ENCODE measurements at places on chromosomes 4 and X.

- DNase-seq: no peak
Observed at GRCh38 chrX:65925592-65925991, 114.3 kb downstream of the VSIG4 start.

- no peak for DNase-seq
Observed at GRCh38 chr4:147733716-147734344, 1.9 kb downstream of the ARHGAP10 start.

GRCh38 chrX:39674490-39675161 lies 423.1 kb downstream of the BCOR start:
- no peak for DNase-seq

- DNase-seq: no peak
Observed at GRCh38 chrX:7788334-7788733, 54.6 kb upstream of the VCX start.

DNA sequence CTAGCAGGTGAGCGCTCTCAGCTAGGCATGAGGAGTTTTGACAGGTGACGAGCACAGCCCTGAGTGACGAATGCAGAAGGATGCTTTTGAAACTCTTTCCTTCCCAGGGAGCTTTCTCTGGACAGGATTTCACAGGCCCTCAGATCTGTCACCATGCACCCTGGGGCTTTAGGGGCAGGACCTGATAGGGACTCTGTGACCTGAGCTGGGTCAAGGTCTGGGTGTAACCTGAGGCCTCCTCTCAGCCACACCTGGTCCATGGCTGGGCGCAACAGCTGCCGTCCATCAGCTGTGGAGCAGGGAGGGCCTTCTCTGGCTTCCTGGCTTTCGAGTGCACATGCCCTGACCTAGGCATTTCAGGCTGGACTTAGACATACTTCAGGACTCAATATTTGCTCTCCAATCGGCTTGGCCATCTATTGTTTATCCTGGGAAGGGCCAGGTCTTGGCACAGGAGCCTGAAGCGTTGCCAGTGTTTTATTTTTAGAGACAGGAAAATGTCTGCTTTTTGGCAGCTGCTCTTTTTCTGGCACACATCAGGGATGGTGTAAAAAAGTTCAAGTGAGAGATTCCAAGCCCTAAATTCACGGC lies 56.4 kb downstream of the C4orf51 start:
- no peak for DNase-seq

GRCh38 chrX:107014936-107015335 lies 14.9 kb upstream of the MORC4 start:
- no peak for DNase-seq

GRCh38 chrX:31127716-31128115 lies 55.9 kb upstream of the FTHL17 start:
- DNase-seq: no peak

DNA sequence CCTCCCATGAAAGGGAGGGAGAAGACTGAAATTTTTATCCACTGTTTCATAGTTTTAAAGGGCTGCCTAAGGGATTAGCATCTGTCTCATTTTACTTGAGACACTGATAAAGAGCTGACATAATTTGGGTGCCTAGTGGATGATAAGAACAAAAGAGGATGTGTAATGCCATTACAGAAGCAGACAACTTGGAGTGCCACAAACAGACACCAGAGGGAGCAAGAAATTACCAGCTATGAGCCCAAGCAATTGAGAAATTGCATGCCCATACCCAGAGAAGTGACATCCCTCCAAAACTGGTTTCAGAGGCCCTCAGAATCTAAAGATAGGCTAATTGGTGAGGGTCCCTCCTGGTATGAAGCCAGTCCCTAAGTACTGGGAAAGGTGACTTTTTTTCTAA lies 38.5 kb upstream of the POU3F4 start:
- peak; percentile 5 for DNase-seq

GRCh38 chr4:147481577-147482109 lies 746 bp downstream of the EDNRA start:
- DNase-seq: no peak

- no peak for DNase-seq
Observed at GRCh38 chr4:16609170-16609758, 289.2 kb downstream of the LDB2 start.

GRCh38 chrX:13597874-13598273 lies 28.5 kb downstream of the EGFL6 start:
- DNase-seq: no peak

DNA sequence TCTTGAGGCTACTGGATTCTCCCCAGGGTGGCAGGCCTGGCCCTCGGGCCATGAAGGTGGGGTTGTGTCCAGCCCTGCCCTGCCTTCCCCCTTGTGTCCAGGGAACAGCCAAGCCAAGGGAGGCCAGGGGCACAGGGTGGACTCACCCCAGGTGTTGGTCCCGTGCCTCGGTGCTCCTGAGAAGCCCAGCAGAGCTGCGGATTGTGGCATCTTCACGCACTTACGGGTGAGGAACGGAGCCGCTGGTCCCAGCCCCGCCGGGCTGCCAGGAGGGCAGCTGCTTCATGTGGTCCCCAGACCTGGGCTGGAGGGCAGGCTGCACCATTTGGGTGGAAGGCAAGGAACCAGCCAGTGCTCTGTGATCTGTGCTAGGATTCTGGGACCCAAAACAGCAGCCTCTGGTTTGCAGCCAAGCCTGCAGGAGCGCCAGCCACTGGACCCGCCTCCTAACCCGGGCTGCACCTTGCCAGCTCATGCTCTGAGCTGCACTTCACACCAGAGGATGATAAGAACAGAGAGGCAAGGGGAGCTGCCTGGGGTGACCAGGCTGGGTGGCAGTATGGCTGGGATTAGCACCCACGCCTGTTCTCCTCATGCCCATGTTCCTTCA lies 36.1 kb upstream of the HMX1 start:
- DNase-seq: no peak

- no peak for DNase-seq
Observed at GRCh38 chrX:151722241-151722846, 6.5 kb downstream of the FATE1 start.

DNA sequence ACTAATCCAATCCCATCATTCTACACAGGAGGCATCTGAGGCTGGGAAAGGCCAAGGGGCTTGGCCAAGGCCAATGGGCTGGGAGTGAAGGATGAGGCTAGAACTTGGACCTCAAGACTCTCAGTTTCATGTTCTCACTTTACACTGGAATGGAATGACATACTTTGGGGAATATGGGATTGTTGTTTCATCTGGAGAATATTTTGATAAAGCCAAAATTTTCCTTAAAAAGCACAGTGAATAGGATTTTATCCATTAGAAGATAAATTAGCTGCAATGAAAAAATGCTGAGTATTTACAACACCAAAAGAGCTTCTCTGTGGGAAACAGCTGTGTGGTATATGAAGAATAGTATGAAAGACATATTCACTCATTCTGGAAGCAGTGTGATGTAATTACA lies 29.3 kb downstream of the SMIM20 start:
- DNase-seq: no peak

DNA sequence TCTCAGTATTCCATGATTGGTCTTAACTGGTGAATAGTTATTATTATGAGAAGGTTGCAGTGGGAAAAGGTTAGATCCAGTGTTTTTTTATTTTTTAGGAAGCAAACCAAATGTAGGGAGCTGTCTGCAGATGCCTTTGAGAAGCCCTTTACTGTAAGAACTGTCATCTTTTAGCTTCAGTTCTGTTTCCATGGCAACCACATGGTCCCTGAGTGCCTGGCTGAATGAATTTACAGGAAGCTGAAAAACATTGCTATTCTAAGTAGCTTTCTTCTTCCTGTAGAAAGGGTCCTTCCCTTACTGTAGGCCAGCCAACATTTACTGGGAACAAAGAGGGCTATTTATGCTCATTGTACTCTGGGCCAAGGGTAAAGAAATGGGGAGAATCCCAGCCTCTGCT lies 103.3 kb downstream of the DCLK2 start:
- DNase-seq: no peak

- DNase-seq: no peak
Observed at GRCh38 chr4:93648258-93648657, 180.3 kb upstream of the ATOH1 start.

DNA sequence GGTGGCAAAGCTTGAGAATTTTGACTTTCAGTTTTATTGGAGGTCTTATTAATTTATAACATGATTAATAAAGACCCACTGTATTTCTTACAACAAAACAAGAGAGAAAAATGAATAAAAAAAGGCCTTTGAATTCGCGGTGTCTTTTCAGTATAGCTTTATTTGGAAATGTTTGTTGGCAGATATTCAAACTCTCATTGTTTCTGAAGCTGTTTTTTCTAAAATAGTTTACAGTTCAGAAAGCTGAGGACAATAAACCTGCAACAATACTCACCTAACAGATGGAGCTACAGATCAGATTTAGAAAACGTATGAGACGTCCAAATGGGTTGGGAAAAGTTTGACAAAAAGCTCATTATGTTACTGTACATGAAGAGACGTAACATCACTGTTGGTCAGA lies 2.4 kb upstream of the SPARCL1 start:
- DNase-seq: no peak

DNA sequence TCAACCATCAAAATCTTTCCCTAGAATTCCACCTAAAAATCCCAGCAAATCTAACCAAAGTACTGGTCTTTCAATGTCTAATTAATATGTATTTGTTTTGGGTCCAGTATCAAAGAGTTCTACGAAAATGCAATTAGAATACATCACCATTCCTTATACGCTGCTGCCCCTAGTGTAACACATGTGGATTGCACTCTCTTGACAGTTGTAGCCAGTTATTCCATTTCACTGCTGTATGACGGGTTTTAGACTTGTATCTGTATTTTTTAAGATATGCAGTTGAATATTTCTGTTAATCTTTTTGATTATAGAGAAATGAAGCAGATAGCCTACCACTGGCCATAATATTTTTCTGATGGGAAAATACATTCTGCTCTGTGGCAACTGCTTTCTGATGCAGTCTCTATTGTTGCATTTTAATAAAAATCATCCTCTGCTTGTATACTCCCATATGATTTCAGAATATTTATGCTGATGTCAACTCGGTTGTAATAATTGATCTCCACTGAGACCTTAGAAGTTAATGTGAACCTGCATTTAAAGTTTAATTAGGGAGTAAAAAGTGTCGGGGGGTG lies 17.1 kb upstream of the PAGE2B start:
- DNase-seq: peak; percentile 33

- DNase-seq: no peak
Observed at GRCh38 chr4:158280856-158281255, 70.6 kb downstream of the TMEM144 start.

GRCh38 chr4:6535329-6535692 lies 39.7 kb upstream of the MAN2B2 start:
- no peak for DNase-seq

DNA sequence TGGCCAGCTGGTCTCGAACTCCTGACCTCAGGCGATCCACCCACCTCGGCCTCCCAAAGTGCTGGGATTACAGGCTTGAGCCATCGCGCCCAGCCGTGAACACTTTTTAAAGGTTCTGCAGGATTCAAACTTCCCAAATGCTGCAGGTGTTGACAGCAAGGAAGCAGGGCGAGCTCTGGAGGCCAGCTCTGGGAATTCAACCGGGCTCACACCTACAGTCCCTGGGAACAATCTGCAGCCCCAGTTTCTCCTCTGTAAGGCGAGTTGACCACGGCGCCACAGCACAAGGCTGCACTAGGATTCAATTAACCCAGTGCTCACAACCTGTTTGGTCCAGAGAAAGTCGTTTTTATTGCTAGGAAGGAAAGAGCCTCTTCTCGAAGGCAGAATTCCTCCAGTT lies 1.6 kb downstream of the MTNR1A start:
- no peak for DNase-seq

DNA sequence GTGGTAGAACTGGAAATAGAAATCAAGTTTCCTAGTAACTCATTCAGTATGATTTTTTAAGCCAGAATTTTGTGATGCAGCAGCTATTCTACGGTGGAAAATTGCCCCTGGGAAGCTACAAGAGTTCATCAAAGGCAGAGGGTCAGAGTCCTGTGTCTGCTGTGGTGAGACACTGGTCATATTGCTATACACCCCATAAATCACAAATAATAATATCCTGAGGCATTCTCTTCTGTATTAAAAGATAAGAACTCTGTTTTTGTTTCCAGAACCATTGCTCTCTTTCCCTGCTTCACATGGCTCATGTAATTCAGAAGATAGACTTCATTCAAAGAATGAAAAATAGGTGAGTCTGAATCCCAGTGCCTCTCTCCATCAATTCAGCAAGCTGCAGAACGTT lies 188.8 kb upstream of the NOCT start:
- DNase-seq: no peak

DNA sequence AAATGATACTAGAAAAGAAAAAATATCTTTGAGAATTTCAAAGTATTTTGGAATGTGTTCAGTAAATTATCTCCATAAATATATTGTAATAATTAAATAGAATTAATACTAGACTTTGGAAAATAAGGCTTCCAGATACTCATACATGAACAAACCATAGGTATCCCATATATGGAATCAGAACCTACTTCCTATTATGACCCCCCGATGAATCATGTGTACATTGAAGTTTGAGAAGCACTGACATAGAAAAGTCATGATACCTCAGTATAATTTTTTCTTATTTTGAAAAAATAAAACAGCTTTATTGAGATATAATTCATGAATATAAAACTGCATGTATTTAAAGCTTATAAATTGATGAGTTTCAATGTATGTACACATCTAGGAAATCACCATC lies 27.2 kb upstream of the SMARCA5 start:
- DNase-seq: no peak

DNA sequence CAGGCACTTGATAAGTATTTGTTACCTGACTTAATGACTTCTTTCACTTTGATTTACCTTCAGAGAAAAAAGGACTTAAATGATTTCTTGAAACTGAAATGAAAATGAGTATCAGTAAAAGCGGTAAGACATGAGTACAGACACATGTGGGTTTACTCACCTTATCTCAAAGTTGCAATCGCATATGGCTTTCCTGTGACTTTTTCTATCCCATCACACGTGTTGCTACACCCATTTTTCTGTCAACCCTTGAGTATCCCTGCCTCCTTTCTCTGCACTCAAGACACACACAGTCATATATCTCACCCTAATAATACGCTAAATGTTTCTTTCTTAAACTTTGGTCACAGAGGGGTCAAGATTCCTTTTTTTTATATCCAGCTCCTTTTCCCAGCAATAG lies 11.0 kb upstream of the ARHGEF38 start:
- DNase-seq: no peak

- DNase-seq: no peak
Observed at GRCh38 chr4:82998898-82999297, 11.7 kb downstream of the LIN54 start.

All from stimulated activated CD4-positive, alpha-beta T cell treated with anti-CD3 and anti-CD28 coated beads, Interleukin-15, amount 100 ng/mL, for 24 hours (primary cell).